ENCODE measurements at places on chromosomes 16 and 17. TPM values are rescaled to one million over a fixed set of nuclear protein-coding genes. Genes with fewer than 3 reads are reported as not detected.

DNA sequence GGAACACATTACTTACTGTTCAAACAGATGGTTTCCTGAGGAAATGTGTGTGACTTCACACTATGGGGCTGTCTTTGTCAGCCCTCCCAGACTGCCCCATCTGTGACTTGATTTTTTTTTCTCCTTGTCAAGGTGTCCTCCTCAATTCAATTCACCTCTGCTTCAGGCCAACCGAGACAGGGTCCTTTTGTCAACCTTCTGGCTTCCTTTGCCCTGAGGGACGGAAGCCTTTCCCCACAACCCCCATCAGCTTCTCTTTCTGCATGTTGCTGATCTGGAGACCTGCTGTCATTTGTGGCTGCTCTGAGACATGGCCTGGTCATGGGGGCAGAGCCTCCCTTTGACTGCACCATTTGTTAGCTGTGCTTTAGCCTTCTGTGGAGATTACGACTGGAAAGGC, 21.3 kb upstream of the RGS9 start:
- no peaks in the 10 kb centered on the region for H3K27me3 ChIP-seq
- no peak overlapping the region for H3K4me3 ChIP-seq
- no peak overlapping the region for H3K27ac ChIP-seq
- no peaks in the 10 kb centered on the region for H3K36me3 ChIP-seq
- no peak for DNase-seq

- peak; percentile 2 for DNase-seq
- H3K27ac ChIP-seq = no peak overlapping the region
- H3K27me3 ChIP-seq = no peaks in the 10 kb centered on the region
- peaks cover 3% of the 10 kb centered on the region for H3K4me1 ChIP-seq
- H3K36me3 ChIP-seq = no peaks in the 10 kb centered on the region
- H3K4me3 ChIP-seq = no peak overlapping the region
Observed at GRCh38 chr17:49338883-49339282, 23.2 kb downstream of the ZNF652 start.

DNA sequence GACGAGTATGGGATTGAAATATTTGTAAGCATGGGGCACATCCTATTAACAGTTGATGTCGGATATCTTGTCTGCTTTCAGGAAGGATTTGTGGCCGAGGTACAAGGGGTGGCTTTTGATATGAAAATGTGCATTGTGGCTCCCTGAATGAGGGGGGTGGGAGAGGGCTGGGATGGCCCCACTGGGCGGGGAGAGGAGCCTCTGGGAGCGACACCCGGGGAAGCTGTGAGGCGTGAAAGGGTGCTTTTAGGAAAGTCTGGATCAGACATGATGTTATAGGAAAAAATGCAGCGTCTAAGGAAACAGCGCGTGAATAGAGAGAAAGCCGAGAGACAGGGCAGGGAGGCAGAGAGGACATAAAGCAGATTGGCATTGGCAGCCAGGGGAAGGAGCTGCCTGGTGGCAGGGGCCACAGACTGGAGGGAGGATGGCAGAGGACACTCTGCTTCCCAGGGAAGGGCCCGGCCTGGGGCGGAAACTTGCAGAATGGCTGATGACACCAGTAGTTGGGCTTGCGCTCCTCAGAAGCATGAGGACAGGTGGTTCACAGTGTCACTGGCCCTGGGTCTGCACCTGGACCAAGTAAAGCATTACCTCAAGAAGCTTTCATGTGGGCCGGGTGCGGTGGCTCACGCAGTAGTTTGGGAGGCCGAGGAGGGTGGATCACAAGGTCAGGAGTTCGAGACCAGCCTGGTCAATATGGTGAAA, 95.7 kb downstream of the NTN1 start:
- H3K36me3 ChIP-seq = no peaks in the 10 kb centered on the region
- no peak overlapping the region for H3K27ac ChIP-seq
- H3K27me3 ChIP-seq = no peaks in the 10 kb centered on the region
- DNase-seq = no peak
- no peak overlapping the region for H3K4me3 ChIP-seq

DNA sequence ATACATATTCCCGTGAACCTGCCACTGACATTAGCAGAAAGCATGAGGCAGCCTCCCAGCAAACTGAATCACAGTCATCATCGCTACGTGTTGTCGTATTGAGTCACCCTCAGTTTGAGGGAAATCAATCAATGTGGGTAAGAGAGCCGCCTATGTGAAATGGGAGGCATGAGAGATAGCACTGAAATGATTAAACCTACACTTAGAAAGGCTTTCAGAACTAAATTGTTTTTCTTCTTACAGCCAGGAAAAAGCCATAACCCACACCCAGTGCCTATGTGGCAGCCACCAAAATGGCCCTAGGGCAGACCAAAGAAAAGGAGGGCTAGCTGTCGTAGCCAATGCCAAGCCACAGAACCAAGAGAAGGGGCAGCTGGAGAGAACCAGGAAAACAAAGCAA, 90.5 kb downstream of the ADAMTS18 start:
- no peaks in the 10 kb centered on the region for H3K36me3 ChIP-seq
- no peak overlapping the region for H3K27ac ChIP-seq
- H3K27me3 ChIP-seq = no peaks in the 10 kb centered on the region

Gene ARL17A
- 12.4 TPM for total RNA-seq
